ENCODE measurements at places on chromosomes 16 and 17.

DNA sequence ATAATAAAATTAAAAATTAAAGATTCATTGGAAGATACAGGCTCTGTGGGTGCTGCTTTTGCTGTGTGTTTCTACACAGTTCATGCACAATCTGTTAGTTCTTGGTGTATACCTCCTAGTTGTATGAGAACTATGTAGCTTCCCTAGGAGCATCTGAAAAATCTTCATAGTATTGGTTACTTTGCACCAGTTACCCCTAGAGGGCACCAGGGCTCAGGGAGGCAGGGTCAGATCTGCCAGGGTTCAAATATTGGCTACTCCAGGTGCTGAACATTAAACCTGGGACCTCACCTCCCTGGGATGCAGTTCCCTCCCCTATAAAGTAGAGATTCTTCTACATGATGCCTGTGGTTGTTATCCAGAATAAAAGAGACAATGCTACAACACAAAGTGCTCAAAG is 583.0 kb upstream of the CDH11 start:
- H3K4me1 ChIP-seq: peaks cover 9% of the 10 kb centered on the region
- no peaks in the 10 kb centered on the region for H3K27me3 ChIP-seq
- DNase-seq: no peak
- no peak overlapping the region for H3K27ac ChIP-seq

DNA sequence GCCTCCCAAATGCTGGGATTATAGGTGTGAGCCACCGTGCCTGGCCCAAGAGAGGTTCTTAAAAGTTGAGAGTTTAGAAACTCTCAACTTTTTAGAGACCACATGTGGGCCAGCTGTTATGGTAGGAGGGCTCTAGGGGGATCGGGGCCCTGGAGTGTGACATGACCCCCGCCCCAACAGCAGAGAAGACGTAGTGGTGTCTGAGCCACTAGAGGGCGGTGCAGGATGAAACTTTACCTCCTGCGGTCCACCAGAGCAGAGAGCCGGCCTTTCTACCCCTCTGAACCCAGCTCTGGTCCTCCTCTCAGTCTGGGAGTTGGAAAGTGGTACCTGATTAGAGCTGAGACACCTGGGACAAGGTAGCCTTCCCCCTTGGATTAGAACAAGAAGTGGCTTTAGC is 7.4 kb downstream of the CDK5RAP3 start:
- peaks cover 49% of the 10 kb centered on the region for H3K4me1 ChIP-seq
- peak; percentile 95 for DNase-seq
- H3K4me3 ChIP-seq: no peak overlapping the region
- peaks cover 86% of the 10 kb centered on the region for H3K36me3 ChIP-seq
- H3K27ac ChIP-seq: no peak overlapping the region

GRCh38 chr17:48728232-48729231 is at the start of gene HOXB13:
Gene HOXB13 (minus strand): TSS chr17:48728750. CDS start chr17:48728593, 157 bp downstream.
- DNase-seq: peak; percentile 54
- H3K27ac ChIP-seq: no peak within 1 kb of the TSS
- H3K36me3 ChIP-seq: no peaks in the 10 kb centered on the region
- peaks cover 99% of the 10 kb centered on the region for H3K27me3 ChIP-seq

GRCh38 chr16:54049591-54050458 is 236.8 kb downstream of the IRX3 start:
- no peak for DNase-seq
- peaks cover 27% of the 10 kb centered on the region for H3K4me1 ChIP-seq
- no peak overlapping the region for H3K4me3 ChIP-seq

DNA sequence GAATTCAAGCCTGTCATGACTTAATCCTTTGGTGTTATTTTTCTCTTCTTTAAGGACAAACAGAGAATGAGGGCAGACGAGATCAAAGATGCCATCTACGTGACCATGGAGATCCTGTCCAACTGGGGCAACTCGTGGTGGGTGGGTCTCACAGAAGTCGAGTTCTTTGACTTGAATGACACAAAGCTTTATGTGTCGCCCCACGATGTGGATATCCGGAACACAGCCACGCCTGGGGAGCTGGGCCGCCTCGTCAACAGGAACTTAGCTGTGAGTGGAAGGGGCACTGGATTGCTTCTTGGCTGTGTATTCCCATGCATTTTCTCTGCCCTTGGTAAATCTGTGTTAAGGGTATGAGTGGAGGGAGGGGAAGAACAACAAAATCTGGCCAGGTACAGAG is 158.7 kb downstream of the KATNIP start:
- no peak for DNase-seq
- no peak overlapping the region for H3K27ac ChIP-seq
- peaks cover 4% of the 10 kb centered on the region for H3K4me1 ChIP-seq
- H3K36me3 ChIP-seq: peaks cover 4% of the 10 kb centered on the region
- H3K27me3 ChIP-seq: no peaks in the 10 kb centered on the region
- H3K4me3 ChIP-seq: no peak overlapping the region

DNA sequence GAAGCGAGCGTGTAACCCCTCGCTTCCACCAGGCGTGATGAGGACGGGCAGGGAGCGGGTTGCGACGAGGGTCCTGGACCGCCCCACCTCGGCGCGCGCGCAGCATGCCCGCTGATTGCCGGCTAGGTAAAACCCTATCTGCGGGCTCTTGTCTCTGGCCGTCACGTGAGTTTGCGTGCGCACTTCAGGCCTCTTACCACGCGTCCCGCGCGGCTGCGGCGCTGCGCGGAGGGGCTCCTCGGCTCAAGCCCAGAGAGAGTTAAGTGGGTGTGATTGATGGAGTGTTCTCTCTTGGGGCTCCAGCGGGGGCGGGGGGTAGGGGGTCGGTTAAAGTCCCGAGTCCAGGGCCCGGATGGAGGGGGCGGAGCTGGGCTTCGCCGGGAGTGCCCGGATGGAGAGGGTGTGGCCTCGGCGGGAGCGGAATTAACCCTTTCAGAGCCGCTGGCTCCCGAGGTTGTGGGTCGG is 7.9 kb downstream of the KDM6B start:
- H3K4me1 ChIP-seq: peaks cover 45% of the 10 kb centered on the region
- H3K27me3 ChIP-seq: no peaks in the 10 kb centered on the region

GRCh38 chr16:17668386-17668785 is 197.6 kb upstream of the XYLT1 start:
- H3K27me3 ChIP-seq: no peaks in the 10 kb centered on the region
- H3K4me3 ChIP-seq: no peak overlapping the region
- no peak for DNase-seq
- H3K4me1 ChIP-seq: peaks cover 11% of the 10 kb centered on the region

GRCh38 chr17:5121186-5121841 is 5.5 kb downstream of the USP6 start:
- H3K27me3 ChIP-seq: peaks cover 11% of the 10 kb centered on the region
- H3K4me3 ChIP-seq: no peak overlapping the region
- no peak for DNase-seq

GRCh38 chr17:38886643-38887010 is 16.8 kb downstream of the LASP1 start:
- H3K4me1 ChIP-seq: peaks cover 16% of the 10 kb centered on the region
- no peak overlapping the region for H3K27ac ChIP-seq
- no peaks in the 10 kb centered on the region for H3K27me3 ChIP-seq
- peaks cover 38% of the 10 kb centered on the region for H3K36me3 ChIP-seq
- no peak overlapping the region for H3K4me3 ChIP-seq
- DNase-seq: no peak

- no peak for DNase-seq
- no peaks in the 10 kb centered on the region for H3K27me3 ChIP-seq
- H3K4me1 ChIP-seq: no peaks in the 10 kb centered on the region
- H3K4me3 ChIP-seq: no peak overlapping the region
- H3K36me3 ChIP-seq: no peaks in the 10 kb centered on the region
Observed at GRCh38 chr17:9484789-9485188, 90.8 kb downstream of the STX8 start.

DNA sequence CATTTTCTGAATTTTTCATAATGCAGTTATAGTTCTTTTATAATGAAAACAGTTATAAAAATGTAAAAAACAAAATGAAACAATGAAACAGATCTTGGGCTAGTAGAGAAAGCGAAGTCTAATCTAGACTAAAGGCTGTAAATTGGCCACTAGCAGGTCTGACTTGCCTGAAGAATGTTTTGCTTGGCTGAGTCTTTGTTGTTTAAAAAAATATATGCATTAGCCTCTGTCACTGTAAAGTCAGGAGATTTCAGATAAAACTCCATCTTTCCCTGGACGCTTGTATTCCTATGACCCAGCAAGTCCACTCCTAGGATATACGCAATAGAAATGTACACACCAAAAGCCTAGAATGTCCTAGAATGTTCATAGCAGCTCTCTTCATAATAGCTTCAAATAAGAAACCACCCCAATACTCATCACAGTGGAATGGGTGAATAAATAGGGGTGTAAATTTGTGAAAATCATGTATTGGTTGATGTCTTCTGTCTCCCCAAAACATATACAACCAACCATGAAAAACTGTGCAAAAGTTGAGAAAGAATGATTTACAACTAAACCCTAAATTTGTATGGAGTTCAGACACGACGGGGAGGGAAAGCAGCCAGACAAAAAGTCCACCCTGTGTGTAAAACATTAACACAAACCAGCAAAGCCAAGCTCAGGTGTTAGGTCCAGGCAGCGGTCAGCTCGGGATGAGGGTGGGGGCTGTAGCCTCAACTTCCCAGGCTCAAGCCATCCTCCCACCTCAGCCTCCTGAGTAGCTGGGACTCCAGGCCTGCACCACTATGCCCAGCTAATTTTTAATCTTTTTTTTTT is 37.7 kb upstream of the MEAK7 start:
- no peak for DNase-seq
- H3K27ac ChIP-seq: no peak overlapping the region
- no peaks in the 10 kb centered on the region for H3K4me1 ChIP-seq
- no peaks in the 10 kb centered on the region for H3K27me3 ChIP-seq
- H3K4me3 ChIP-seq: no peak overlapping the region
- H3K36me3 ChIP-seq: no peaks in the 10 kb centered on the region

DNA sequence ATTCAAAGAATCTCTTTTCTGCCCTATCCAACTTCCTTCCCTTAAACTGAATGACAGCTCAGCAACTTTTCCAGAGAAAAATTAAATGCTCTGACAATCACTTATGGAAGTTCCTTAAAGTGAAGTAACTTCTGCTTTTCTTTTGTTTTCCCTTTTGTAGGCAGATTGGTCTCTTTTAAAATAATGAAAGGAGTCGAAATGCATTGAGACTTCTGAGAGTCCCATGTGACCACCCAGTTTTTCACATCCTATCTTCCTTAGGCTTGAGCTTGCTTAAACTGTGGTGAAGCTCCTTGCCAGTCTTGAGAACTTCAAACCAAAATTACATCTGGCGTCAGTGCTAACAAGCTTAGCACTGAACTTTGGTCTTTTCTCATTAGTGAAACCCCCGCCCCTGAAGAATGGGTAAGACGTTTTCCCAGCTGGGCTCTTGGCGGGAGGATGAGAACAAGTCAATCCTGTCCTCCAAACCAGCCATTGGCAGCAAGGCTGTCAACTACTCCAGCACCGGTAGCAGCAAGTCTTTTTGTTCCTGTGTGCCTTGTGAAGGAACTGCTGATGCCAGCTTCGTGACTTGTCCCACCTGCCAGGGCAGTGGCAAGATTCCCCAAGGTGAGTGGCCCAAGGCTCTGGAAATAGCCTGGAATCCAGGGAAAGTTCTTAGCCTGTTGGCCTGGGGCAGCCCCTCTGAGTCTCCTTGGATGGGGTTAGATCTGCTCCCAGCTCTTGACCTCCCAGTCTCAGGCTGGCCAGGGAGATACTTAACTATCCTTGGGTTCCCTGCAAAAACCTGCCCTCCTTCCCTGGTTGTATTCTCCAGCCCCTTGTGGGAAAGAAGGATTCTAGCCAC is 1.2 kb downstream of the TMEM106A start:
- H3K27ac ChIP-seq: no peak overlapping the region
- DNase-seq: no peak
- peaks cover 20% of the 10 kb centered on the region for H3K36me3 ChIP-seq
- no peaks in the 10 kb centered on the region for H3K4me1 ChIP-seq

DNA sequence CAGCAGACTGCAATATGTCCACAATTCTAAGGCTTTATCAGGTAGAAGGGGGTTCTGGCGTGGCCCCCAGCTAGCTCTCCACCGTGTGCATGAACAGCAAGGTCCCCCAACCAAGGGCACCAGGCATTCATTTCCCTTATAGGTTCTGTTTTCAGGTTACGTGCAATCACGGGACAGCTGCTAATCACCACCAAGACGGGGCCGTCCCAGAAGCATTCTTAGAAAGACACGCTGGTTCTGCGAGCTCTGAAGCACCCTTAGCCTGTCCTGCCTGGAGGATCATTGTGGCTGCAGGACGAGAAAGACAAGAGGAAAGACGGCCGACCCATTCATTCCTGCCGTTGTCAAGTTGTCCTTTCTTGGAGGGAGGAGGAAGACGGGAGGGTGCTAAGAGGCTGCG is 302.9 kb downstream of the SOX9 start:
- no peak for DNase-seq
- H3K27ac ChIP-seq: no peak overlapping the region
- H3K36me3 ChIP-seq: no peaks in the 10 kb centered on the region
- H3K4me3 ChIP-seq: no peak overlapping the region
- peaks cover 38% of the 10 kb centered on the region for H3K4me1 ChIP-seq
- H3K27me3 ChIP-seq: no peaks in the 10 kb centered on the region

DNA sequence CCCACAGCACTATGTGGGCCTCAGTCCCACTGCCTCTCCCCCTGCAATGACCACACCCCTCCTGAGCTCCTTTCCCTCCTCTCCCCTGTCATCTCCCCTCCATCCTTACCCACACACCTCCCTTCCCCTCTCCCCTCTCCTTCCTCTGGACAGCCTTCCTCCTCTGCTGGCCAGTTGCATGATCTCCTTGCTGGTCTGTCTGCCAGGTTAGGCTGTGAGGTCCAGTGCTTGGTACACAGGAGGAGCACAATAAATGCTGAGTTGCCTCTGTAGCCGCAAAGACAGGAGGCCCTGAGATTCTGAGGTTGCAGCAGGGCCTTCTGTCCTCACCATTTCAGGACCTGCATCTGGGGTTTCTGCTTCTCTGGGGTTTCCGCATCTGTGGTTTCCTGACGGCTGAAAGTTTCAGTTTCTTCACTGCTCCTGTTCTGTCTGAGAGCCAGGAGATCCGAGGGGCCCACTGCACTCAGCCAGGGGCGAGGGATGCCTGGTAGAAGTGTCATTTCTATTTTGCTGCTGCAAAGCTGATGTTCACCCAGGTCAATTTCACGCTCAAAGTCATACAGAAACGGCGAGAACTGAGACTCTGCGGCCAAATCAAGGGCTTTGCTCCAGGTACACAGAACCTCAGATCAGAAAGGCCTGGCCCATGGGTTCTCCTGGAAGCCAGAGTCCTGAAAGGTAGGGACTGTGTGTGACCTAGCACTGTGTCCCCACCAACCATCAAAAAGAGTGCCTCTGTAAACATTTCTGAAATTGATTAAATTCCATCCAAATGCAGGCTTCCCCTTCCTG is 4.6 kb upstream of the SLC12A3 start:
- H3K27ac ChIP-seq: no peak overlapping the region
- no peak overlapping the region for H3K4me3 ChIP-seq
- no peaks in the 10 kb centered on the region for H3K36me3 ChIP-seq
- H3K4me1 ChIP-seq: no peaks in the 10 kb centered on the region
